ENCODE measurements at places on chromosomes 16 and 17. TPM values are rescaled to one million over a fixed set of nuclear protein-coding genes. Genes with fewer than 3 reads are reported as not detected.

Gene UTP18
- total RNA-seq: 31.9 TPM

Gene CRHR1
- not detected for total RNA-seq

Gene DHRS7C
- total RNA-seq: not detected

Gene CCL22
- total RNA-seq: under 0.01 TPM

Gene RTN4RL1
- total RNA-seq: 0.13 TPM

Gene CD7
- total RNA-seq: not detected

Gene TBC1D3E
- 0.77 TPM for total RNA-seq

Gene PRR15L
- total RNA-seq: 9.1 TPM

Gene CFAP119
- 0.26 TPM for total RNA-seq

Gene TEX19
- not detected for total RNA-seq

Gene SOST
- not detected for total RNA-seq

Gene KRT222
- total RNA-seq: not detected

Gene ASIC2
- not detected for total RNA-seq

Gene SEPTIN12
- not detected for total RNA-seq

Gene TAC4
- not detected for total RNA-seq

Gene SLX1A
- 24.6 TPM for total RNA-seq

Gene MMP2
- total RNA-seq: 12.4 TPM

Gene SLC5A11
- total RNA-seq: not detected

Gene CD300LB
- not detected for total RNA-seq

Gene KCNJ18
- not detected for total RNA-seq

Gene COIL
- 15.3 TPM for total RNA-seq

Gene CDC6
- total RNA-seq: 3.4 TPM

Gene WNT9B
- total RNA-seq: not detected

Gene PLCG2
- total RNA-seq: 1.8 TPM

Gene HELZ
- 51.1 TPM for total RNA-seq

Gene PPP1R27
- not detected for total RNA-seq

Gene HIC1
- 0.64 TPM for total RNA-seq

Gene TAT
- total RNA-seq: not detected

Gene NAGLU
- total RNA-seq: 8.4 TPM

Gene PITPNM3
- 42.9 TPM for total RNA-seq

Gene APOBR
- total RNA-seq: not detected

Gene SLFN14
- total RNA-seq: not detected

Gene OR2C1
- not detected for total RNA-seq

Gene CPHXL2
- not detected for total RNA-seq

Gene OMG
- total RNA-seq: not detected
